ENCODE measurements at places on chromosomes 6 and 20.

GRCh38 chr6:55643861-55644260 lies 64.9 kb upstream of the HMGCLL1 start:
- DNase-seq, result no peak

GRCh38 chr20:48562586-48563116 lies 265.1 kb downstream of the PREX1 start:
- DNase-seq, result no peak

DNA sequence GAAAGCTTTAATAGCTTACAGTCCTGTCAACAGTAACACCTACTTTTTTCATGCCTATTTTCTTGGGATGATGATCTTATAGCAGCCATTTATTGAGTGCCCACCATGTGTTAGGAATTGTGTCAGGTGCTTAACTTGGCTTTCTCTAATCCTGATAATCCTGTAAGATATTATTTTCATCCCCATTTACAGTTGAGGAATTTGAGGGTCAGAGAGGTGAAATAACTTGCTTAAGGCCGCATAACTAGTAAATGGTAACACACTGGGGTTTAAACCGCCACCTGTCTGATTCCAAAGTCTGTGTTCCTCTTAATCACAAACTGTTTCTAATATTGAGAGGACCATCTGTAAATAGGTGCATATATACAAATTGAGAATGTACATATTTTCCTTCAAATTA lies 55.5 kb downstream of the NCOA3 start:
- no peak for DNase-seq

GRCh38 chr6:90221403-90221802 lies 75.2 kb downstream of the BACH2 start:
- DNase-seq, result no peak

DNA sequence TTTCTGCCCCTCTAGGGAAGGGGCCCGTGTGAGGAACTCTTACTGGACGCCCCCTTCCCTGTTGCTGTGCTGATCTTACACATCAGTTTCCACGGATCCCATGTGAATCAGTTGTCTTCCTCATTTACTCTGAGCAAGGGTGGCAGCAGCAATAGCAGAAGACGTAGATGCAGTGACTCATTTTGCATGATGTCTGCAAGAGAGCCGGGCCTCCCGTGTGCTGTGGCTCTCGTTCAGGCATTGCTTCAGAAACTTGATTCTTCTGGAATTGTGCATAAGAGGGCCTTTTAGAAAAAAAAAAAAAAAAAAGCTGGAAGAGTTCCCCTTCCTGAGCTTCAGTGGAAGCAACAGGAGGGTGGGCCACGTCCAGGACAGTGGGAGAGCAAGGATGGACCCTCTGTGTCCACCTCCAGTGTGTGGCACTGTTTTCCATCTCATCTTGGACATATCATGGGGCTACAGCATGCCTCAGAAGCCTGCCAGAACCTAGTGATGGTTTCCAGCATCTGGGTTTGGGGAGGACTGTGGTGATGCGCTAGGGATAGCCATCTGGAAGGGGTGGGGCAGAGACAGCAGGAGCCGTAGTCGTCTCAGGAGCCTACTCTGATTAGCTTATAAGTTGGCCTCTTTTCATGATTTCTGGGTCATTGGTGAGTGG lies 62.1 kb downstream of the FOXO3 start:
- no peak for DNase-seq

DNA sequence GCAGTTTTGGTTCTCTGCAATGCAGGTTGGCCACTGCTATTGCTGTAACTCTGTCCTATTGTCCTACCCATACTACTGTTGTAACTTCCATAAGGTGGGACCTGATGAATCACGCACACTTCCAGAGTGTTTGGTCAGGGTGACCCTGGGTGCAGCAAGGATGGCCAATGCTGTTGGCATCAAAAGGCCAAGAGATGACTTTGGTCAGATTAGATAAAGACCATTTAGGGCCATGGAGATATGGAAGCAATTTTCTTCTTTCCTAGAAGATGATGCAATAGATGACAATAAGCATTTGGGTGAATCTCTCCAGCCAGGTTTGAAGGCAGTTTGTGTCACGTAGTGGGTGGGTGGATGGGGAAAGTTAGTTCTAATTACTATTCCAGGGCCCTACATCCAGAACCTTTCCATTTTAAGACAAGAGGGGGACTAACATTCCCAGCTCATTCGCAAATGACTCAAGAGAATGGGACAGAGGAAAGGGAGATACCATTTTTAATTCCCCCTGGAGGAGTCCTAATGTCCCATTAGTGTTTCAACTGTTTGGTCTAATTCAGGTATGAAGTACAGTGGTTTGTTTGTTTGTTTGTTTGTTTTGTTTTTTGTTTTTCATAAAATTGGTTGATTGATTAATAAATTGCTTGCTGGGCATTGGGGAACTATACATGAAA lies 35.6 kb downstream of the KLHL31 start:
- DNase-seq, result no peak

DNA sequence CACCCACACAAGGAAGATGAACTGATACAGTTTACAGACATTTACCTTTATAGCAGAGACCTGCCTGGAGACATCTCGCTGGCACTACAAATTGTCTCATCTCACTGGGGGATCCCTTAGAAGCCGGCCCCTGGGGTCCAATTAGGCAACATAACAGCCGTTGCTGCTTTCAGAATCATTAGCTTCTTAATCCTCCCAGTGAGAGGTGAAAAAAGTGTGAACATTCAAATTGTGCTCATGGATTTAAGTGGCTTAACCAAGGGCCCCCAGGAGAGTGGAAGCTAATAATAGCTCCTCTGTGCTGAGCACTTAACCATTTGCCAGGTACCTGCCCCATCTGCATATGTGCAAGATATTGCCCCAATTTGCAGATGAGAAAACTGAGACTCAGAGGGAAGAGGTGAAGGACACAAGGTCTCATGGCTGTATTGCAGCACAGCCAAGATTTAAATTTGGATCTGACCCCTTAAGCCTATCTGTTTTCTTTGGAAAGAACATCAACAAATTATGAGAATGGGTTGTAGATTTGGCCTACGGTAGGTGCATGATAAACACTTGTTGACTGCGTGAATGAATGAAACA lies 101.0 kb downstream of the EYA2 start:
- no peak for DNase-seq

- DNase-seq, result peak; percentile 32
These were observed 32.3 kb downstream of the FOXP4 start for GRCh38 chr6:41578217-41579087.

- DNase-seq, result no peak
These were observed 110.9 kb downstream of the TMEM170B start for GRCh38 chr6:11648436-11648775.

Data from NCI-H774 (cell line).